Muscle of arm (tissue), 14 donors: ENCODE measurements at places on chromosomes 7 and 10. TPM values are rescaled to one million over a fixed set of nuclear protein-coding genes. Genes with fewer than 3 reads are reported as not detected.

- no peak for DNase-seq
These were observed 133.1 kb upstream of the AGK start for GRCh38 chr7:141418066-141418465.

- DNase-seq: no peak
These were observed 53.7 kb upstream of the ANK3 start for GRCh38 chr10:60443346-60443745.

GRCh38 chr10:47366731-47367460 is 17.2 kb downstream of the ZNF488 start:
- no peak for DNase-seq

DNA sequence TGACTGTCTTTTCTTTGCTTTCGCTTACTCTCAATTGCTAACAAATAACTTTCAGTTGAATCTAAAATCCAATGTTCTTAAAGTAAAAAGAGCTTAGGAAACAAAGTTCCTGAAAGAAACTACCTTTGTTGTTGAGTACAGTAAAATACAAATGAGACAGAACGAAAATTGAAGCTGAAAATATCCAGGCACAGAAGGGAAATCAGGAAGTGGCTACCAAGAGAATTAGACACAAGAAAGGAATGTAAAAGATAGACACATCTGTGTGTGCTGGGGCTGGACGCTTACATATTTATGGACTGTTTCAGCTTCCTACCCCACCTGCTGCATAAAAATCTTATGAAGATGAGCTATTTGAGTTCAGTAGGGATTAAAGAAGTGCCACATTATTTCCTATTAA is 161.7 kb upstream of the PLXDC2 start:
- DNase-seq: peak; percentile 6

The AUTS2 gene
- polyA plus RNA-seq: 86.2 TPM

The SERPINE1 gene
- polyA plus RNA-seq: 3.6 TPM

The DBF4 gene
- polyA plus RNA-seq: 11.1 TPM

The VIPR2 gene
- not detected for polyA plus RNA-seq
